ENCODE measurements at places on chromosomes 4 and X.

DNA sequence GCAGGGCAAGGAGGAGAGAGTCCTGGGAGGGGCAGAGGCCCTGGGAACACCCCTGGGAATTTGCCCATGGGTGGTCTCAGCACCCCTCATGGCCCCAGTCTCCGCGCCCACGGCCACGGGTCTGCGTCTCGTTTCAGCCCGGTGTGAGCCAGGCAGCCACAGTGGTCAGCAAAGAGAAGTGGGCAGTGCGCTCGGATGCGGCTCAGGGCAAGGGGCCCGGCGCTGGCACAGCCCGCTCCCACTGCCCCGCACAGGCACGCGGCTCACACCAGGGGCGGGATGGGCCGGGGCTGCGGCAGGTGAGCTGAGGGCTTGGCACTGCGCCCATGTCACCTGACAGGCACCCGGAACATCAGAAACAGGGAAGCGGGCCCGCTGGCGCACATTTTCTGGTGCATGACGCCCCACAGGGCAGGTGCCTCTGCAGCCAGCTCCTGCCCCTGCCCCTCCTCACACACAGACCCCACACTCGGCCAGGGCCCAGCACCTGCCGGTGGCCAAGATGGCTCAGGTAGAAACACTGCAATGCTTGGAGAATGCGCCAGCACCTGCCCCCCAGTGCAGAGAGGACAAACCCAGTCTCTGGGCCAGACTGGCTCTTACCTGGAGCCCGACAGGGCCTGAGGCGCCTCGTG, 41.9 kb upstream of the MXD4 start:
- no peak for DNase-seq

DNA sequence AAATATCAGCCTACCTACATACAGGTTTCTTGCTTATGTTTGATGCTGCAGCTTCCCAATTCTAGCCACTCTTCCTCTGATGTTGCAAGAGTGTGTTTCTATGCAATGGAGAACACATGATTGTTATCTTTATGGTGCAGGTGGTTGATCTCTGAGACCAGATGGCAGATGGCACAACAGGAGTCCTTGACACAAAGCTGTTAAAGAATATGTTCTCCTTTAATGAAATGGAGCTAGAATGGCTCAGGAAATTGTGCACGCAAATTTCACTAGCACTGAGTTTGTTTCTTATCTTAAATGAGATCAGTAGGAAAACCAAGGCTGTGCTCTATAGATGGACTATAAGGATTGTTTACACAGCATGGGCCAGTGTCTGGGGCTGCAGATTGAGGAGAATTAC, 29.9 kb upstream of the TTC29 start:
- DNase-seq, result peak; percentile 16

DNA sequence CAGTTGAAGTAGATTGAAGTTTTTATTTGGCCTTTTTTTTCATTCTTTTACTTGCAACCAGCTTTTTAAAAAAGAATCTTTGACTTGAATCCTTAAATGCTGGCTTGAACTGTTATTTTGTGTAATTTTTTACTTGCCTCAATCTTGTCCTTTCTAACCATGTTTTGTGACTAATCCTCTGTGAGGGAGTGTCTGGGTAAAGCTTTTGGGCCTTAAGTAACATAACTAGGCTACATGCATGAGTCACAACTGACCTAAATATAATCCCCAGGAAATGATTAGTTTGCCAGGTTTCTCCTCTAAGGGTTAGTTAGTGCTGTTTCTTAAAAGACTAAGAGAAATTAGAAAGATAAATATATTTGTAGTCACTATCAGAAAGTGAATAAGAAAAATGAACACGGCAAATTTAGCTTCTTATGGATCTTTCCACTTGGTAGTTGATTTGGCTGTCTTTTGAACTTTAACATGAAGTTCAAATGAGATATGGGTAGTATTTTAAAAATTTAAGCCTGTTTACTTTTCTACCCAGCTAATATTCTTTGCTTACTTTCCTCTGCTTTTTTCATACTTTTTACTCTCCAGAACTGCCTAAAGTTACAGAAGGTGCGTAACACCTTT, 13.0 kb downstream of the EXOC1 start:
- no peak for DNase-seq

GRCh38 chr4:27524224-27524623, 663.6 kb downstream of the STIM2 start:
- DNase-seq, result no peak

GRCh38 chr4:71978210-71978835, 53.5 kb upstream of the NPFFR2 start:
- DNase-seq, result no peak

GRCh38 chr4:21884615-21885014, 64.0 kb downstream of the KCNIP4 start:
- DNase-seq, result no peak

DNA sequence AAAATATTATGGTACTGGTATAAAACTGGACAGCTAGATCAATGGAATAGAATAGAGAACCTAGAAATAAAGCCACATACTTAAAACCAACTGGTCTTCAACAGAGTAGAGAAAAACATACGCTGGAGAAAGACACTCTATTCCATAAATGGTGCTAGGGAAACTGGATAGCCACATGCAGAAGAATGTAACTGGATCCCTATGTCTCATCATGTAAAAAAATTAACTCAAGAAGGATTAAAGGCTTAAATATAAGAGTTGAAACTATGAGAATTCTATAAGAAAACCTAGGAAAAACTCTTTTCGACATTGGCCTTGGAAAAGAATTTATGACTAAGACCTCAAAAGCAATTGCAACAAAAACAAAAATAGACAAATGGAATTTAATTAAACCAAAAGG, 114.6 kb downstream of the PCDH18 start:
- DNase-seq, result no peak

DNA sequence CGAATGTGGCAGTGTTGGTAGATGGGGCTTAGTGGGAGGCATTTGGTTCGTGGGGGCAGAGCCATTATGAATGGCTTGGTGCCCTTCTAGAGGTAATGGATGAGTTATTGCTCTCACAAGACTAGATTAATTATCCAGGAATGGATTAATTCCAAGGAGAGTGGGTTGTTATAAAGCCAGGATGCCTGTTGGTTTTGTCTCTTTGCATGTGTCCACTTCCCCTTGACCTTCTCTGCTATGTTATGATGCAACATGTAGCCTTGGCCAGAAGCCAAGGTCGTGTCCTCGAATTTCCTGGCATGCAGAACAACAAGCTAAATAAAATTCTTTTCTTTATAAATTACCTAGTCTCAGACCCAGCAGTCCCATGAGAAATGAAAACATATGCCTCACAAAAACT, 111.2 kb upstream of the PLS3 start:
- no peak for DNase-seq

DNA sequence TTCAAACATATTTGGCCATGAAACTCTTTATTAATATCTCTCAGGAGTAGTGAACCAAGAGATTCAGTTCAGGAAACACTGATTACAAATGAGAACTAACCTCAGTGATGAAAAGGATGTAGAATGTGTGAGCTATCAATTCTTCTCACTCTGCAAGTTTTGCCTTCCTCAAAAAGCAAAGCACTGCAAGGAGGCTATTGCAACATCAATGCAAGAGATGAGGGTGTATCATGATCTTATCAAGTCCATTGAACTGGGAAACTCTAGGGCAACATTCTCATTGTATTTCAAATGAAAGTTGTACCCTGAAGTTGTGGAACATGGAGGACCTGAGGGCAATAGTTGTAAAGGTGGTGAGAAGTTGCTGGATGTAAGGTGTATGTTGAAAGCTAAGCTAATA, 56.4 kb upstream of the VEGFC start:
- DNase-seq, result no peak

DNA sequence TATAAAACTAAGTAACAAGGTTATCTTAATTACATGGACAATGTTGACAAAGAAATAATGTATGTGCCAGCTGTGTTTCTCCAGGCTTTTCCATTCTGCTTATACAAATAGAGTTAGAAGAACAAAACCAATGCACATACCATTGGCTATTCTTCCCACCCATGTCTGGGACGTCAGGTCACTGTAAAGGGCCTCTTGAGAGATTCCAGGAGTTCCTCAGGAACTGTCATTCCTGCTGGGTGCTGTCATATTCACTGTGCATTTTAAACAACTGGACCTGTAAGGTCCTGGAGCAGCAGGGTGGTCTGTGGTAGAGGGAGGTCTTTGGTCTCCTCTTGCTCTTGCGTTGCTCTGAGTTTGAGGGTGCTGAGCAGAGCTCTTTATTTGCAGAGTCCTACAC, 74.6 kb upstream of the AP1S2 start:
- no peak for DNase-seq

Data from spinal cord (tissue), 10 donors.